ENCODE measurements at places on chromosomes 3 and 15.
A peak's percentile ranks its signal among the peaks of the same experiment; 100 is the strongest.

GRCh38 chr3:120302361-120302760, 17.3 kb upstream of the GPR156 start:
- DNase-seq = peak; percentile 18

GRCh38 chr15:33022629-33023028, 171.9 kb downstream of the FMN1 start:
- peak; percentile 57 for DNase-seq

DNA sequence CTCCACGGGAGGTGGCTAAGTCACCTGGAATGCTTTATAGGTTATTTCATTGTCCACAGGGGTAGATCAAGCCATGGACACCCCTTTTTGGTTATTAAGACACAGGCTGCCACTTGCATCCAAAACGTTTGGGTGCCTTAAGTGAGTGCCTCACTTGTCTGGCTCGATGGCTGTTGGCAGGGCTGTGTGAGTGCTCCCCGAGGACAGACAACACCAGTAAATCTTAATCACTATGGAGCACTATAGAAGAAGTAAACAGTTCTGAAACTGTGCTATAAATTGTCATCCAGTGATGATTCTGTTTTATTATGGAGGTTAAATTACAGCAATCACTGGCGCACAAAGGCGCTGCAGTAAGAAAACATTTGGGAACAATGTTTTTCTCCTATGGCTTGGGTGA, 215.5 kb downstream of the CACNA2D3 start:
- no peak for DNase-seq

- DNase-seq = peak; percentile 91
Measured at GRCh38 chr15:75723847-75724660, 11.4 kb upstream of the CSPG4 start.

DNA sequence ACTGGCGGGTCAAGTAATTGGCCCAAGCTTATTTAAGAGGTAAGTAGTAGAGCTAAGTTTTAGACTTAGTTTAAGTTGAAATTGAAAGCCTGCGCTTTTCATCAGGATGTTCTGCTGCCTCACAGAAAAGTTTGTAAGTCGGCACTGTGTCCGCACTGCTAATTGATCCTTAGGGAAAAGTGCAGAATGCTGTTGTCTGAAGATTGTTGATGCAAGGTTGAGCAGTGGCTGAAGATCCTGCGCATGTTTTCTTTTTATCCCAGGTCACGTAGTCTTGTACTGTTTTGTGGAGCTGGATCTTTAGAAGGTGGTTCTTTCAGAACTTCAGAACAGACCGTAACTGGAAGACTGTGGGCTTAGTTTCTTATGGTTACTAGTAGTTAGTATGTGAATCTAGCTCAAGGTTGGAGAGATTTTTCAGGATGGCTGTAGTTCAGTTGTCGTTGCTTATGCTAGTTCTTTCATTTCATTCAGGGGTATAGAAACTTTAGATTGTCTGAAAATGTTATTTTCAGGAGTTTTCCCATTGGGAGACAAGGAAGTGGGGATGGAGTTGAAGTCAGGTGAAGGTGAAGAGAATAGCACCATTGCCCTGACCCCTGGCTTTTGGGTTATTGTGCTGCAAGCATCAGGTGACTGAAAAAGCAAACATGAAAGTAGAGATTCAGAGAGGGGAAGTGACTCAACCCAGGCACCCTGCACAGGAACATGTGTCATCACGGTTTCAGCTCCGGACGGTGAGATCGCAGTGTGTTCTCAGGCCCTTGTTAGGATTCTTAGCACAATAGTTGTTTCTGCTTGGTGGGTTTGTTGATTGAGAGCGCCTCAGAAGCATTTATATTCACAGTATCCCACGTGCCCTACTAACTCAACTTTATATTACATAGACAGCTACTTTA, 32.8 kb downstream of the AKAP13 start:
- DNase-seq = peak; percentile 70

- DNase-seq = no peak
Measured at GRCh38 chr3:134065252-134066157, 35.8 kb upstream of the SLCO2A1 start.

Data from fibroblast of skin of abdomen (primary cell).